ENCODE measurements at places on chromosomes 11 and 22.

DNA sequence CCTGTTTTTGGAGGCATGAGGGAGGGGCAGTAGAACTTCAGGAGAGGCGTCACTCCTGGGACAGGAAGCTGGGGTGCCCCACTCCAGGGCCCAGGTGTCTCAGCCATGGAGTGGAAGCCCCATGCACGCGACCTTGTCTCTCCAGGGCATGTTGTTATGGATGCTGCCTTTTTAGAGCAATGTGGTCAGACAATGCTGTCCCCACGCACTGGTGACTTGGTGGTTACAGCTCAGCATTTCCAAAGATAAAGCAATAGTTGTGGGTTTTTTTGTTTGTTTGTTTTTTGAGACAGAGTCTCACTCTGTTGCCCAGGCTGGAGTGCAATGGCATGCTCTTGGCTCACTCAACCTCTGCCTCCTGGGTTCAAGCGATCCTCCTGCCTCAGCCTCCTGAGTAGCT is 22.3 kb downstream of the EIF4G2 start:
- DNase-seq = no peak

- DNase-seq = no peak
These were observed 25.3 kb downstream of the PPM1F start for GRCh38 chr22:21927174-21927823.

- no peak for DNase-seq
These were observed 31.8 kb upstream of the FCHSD2 start for GRCh38 chr11:73173755-73174494.

DNA sequence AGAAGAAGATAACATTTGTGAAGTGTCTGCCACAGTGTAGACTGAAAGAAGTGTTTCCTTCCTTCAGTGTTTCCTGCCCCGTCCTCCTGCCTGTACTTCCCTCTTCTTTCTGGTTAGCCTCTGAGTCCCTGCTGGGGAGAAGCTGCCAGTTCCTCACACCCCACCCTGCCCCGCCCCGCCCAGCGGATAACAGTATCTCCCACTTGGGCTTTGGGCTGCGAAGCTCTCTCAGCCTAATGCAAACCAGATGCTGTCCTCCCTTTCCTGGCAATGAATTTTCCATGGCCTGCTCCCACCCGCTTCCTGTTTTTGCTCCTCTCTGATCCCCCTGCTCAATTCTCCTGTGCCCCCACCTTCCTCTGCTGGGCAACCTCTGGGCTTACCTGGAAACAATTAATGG is 5.2 kb upstream of the RAB3IL1 start:
- no peak for DNase-seq

GRCh38 chr11:120974965-120975364 is 48.9 kb upstream of the TBCEL start:
- no peak for DNase-seq

DNA sequence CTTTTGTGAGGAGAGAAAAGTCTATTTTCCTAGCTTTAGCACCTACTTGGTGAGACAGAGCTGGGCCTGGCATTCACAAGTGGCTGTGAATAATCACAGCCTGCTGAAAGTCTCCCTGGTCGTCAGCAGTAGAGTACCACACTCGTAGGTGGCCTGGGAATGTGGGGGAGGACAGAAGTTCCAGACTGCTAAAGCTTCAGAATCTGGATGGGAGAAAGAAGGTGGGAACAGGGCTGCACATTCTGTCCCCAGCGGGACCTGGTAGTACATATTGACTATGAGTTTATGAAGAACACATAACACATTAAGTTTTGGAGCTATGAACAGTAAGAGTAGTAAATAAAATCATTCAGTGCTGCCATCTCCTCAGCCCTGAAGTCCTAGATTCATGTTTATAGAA is 19.0 kb upstream of the LIMK2 start:
- DNase-seq = peak; percentile 9

DNA sequence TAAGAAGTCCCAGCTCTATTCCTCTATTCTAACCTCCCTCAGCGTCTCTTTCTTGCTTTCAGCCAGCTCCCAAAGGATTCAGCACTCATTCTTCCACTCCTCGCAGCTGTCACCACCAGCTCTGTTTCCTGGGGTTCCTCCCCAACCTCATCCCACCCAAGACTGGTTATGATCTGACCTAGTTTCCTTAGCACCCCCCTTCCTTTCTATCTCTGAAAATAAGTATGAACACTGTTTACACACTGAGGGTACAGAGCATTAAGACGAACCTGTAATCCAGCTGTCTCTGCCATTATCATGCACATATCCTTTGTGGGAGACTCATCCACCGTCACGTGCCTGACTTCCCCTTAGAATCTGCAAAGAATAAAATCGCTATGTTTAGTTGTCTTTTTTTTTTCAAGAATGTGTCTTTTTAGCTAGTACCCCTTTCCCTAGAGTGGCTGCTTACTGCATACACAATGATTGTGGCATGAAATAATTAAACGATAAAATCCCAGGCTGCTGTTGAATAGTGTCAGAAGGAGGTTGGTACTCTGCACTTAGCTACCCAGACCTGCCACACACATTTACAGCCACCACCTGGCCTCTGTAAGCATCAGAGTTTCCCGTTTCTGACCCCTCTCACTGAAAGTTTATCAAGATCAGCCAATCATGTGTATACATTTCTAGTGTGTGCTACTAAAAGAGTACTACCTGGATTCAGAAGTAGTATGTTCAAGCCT is 26.9 kb upstream of the CSTF3 start:
- no peak for DNase-seq

DNA sequence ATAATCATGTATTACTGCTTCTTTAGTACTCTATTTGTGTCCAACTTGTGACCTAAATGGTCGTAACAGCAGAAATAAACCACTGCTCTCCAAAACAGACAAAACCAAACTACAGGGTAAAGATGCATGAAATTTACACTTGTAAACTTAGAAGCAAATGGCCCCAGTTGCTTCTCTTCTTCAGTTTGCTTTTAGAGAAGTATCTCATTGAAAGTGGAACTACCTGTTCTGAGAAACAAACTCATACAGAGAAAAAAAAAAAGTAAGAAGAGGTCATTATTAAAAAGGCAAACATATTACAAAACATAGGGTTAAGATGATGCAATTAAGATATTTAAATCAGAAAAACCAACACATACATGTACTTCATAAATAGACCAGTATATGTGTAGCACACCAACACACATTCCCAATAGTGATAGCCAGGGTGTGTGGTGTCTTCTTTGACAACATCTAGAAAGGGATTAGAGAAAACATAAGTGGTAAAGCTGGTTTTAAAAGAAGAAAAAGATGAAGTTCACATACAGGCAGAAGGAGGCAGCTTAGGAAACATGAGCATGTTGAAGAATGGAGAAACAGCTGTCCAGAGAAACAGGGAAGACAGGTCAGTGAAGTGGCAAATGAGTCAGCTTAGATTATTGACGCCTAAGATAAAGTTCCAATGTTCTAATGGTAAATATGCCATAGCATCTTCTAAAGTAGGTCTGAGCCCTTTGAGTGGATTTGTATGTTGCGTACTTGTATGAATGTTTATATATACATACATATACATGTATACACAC is 844.7 kb upstream of the CCDC90B start:
- DNase-seq = no peak

DNA sequence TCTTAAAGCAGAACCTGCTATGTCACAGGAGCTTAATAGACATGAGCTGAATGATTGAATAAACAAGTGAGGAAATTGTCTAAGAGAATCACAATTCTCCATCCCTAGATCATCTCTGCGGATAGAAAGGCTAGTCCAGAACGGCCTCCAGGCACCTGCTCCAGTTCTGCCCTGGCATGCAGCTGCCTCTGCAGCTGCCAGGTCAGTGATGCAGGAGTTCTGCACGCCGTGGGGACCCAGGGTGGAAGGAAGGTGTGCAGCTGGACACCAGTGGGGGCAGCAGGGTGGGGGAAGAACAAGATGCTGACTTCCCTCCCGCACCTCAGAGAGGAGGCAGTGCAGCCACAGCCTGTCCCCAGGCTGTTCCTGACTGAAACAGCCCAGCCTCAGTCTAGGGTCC is 192.1 kb upstream of the NCAM1 start:
- no peak for DNase-seq

DNA sequence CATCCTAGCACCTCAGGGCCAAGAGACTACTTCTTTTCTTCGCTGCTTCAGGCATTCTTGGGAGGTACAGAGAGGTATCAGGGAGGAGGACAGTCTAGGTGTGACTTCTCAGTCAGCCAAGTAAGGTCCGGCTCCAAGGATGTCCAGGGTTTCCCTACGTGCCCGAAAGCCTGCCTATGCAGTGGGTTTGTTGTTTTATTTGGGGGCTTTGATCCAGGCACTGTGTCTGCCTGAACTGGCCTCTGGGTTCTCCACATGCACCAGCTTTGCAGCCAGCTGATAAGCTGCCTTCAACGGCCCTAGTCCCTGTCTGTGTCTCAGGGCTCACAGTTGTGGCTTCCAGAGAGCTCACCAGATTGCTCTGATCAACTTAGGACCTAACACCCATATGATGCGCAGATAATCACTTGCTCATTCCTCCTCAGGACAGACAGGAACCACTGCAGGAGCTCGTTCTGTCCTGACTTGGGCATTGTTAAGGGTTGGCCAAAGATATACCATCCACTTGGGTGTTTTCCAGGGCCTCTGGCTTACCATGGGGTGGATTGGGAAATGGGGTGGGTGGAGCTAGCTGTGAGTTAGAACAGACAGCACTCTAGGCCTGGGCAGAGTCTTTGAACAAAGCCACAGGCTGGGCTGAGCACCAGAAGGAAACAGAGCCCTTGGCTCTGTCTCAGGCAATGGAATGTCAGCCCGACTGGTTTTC is 45.5 kb upstream of the CRYBB3 start:
- no peak for DNase-seq

- no peak for DNase-seq
These were observed 1.8 kb downstream of the BSCL2 start for GRCh38 chr11:62705413-62705812.

GRCh38 chr22:39429186-39429585 is 27.6 kb upstream of the MGAT3 start:
- DNase-seq = no peak

- DNase-seq = no peak
These were observed 9.0 kb upstream of the RASSF10 start for GRCh38 chr11:13000116-13000515.

DNA sequence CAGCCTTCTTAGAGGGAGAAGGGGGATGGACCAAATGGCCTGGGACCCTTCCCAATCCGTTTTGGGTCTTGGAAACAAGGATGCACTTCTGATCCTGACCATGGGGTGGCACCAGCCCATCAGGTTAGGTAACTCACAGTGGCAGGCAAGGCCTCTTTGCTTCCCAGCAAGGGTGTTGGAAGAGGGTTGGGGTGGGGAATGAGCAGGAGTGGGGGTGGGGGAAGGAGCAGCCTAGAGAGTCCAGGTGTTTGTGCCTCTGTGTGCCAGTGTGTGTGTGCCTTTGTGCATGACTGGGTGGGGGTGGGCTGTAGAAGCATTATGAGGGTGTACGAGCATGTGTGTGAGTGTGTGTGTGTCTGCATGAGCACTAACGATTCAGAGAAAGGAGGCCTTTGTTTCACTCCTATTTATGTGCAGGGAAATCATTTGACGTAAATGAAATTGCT is 213.1 kb downstream of the INSC start:
- no peak for DNase-seq

- DNase-seq = no peak
These were observed 46.3 kb upstream of the MPEG1 start for GRCh38 chr11:59259047-59259446.

DNA sequence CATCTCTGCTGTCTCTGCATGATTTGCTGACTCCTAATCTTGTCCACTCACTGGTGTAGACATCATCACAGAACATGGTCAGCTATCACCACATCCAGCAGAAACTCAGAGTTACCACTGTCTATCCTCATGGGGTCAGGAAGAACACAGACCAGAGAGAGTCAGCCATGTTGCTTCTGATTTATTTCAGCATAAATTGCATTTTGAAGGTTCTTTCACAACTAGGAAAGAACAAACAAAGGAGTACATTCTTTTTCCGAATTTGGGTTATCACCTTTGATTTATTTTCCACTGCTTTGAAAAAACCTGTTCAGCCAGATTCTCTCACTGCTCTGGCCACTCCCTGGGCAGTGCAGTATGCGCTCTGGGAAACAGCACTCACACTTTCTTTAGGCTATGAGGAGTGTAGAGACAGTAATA is 172.0 kb upstream of the MTMR2 start:
- DNase-seq = no peak

DNA sequence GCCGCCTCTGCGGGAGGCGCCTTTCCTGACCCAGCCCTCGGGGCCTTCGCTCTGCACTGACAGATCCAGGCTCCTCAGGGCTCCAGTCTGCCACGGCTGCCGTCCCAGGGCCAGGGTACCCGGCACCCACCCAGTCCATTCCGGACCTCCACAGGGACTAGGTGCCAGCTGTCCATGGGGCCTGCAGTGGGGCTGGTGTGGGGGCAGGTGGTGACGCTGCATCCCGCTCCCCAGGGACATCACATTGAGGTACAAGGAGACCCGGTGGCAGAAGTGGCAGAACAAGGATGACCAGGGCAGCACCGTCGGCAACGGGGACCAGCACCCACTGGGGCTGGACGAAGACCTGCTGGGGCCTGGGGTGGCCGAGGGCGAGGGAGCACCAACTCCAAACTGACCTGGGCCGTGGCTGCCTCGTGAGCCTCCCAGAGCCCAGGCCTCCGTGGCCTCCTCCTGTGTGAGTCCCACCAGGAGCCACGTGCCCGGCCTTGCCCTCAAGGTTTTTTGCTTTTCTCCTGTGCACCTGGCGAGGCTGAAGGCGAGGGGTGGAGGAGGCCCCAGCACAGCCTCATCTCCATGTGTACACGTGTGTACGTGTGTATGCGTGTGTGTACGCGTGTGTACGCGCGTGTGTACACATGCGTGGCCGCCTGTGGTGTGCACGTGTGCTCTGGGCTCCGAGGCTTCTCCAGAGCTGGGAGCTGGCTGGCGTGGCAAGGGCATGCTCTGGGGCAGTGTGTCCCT is 16.7 kb downstream of the RNH1 start:
- DNase-seq = no peak

DNA sequence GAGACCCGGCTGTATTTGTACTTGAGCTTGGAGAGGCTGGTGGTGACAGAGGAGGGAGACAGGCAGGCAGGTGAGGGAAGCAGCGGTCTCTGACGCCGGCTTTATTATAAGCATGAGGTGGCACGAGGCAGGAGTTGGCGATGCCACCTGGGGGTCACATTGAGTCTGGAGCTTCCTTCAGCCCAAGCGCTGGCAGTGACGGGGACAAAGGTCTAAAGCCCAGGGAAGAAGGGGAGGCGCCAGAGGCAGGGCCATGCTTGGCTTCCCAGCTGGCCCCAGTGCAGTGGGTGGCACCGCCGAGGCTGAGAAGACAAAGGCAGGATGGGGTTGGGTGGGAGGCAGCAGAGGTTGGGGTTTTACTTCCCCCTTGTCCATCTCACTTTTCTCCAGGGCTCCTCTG is 4.5 kb downstream of the FXYD2 start:
- DNase-seq = no peak
